Trophoblast cell (in vitro differentiated cells and primary cell): ENCODE measurements at places on chromosomes 7 and 10.

DNA sequence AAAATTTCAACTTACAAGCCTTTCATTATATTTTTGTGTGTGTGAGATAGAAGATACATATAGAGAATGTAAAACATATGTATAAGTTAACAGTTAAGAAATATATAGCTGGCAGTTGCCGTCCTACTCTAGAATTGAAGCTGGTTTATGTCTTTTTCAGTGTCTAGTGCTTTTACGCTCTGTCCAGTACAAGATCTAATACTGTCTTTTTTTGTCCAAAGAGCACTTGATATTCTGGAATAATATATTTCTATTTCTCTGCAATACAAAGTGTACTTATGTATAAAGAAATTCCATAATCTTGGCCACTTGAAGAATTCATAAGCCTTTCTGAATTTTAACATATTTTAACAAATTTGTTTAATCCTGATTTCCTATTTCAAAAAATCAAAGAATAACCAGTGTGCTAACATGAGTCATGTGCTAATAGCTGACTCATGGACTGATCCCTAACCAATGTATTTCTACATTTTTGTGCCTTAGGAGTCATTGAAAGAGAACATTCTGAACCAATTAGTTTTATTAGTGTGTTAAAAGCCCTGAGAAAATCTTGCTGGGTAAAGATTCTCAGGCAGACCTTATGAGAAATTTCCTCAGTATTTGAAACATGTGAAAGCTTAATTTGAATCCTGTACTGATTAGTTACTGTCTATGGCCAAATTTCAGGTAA lies 73.2 kb upstream of the CCAR1 start:
- DNase-seq, result peak; percentile 44

- no peak for DNase-seq
Observed at GRCh38 chr7:138926241-138926612, 55.0 kb downstream of the KIAA1549 start.

GRCh38 chr10:131168238-131168875 lies 143.2 kb downstream of the TCERG1L start:
- DNase-seq, result no peak

GRCh38 chr7:48035301-48035966 lies at the start of gene C7orf57:
Gene C7orf57 (plus strand): TSS chr7:48035543. CDS start chr7:48036309, 766 bp downstream.
- peak; percentile 93 for DNase-seq

DNA sequence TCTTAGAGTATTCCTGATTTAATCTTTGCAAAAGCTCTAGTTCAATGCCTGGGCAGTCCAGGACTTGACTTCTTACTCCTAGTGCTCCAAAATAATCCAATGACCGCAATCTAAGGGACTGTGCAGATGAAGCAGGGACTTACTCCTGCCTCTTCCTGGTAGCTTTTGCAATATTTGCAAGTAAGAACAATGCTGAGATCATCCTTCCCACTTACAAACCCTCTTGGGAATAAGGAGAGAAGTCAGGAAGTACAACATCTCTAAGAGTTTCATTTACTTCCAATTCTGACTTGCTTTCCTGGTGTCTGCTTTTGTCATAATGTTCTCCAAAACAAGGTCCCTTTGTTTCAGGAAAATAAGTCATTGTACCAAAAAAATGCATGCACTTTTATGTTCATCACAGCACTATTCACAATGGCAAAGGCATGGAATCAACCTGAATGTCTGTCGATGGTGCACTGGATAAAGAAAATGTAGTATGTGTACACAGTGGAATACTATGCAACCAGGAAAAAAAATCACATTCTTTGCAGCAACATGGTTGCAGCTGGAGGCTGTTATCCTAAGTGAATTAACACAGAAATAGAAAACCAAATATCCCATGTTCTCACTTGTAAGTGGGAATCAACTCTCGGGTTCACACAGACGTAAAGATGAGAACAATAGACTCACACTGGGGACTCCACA lies 7.1 kb upstream of the KCNMA1 start:
- DNase-seq, result no peak

- no peak for DNase-seq
Observed at GRCh38 chr7:57653262-57653830, 203.4 kb downstream of the ZNF716 start.

DNA sequence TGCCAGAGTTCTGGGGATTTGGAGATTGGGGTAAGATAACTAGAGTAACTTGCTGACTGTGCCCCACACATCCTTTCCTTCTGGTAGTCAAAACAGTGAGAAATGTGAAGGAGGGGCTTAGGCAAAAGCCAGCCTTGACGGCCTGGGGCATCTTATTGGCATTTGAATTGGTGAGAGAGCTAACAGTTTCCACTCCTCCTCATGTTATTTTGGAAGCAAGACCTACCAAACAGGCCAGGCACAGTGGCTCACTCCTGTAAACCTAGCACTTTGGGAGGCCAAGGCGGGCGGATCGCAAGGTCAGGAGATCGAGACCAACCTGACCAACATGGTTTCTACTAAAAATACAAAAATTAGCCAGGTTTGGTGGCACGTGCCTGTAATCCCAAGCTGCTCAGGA lies 596.6 kb downstream of the GRM8 start:
- DNase-seq, result no peak

DNA sequence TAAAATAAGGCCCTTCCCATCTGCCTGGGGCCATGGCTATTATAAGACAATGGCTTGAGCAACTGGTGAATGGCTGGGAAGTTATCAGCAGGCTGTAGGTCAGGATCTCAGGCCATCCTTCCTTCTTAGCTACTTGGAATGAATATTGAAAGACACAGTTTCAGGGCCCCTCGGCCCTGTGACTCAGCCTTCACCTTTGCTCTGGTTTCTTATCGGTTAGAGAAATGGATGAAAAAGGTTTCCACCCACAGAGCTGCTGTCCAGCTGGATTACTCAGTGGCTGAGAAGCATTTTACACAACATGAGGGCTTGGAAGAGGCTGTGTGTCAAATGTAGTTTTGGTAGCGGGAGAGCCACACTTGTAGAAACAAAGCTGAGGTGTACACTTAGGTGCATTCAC lies 9.4 kb downstream of the ACSL5 start:
- peak; percentile 99 for DNase-seq

DNA sequence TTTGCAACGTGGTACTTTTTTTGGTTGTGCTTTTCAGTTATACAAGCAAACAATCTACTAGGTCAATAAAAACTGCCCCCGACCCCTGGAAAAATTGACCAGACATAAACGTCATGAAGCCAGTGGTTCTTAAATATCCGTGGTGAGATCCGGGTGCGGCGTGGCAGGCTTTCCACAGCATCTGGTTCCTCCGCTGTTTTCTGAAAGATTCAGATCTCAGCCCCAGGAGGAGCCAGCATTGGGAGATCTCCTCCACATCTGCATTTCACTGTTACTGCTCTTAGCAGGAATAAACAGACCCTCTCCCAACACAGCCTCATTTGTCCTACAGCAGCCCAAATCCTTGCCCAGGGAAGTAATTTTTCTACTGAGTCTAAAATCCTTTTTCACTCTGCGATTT lies 664.3 kb upstream of the FOXK1 start:
- DNase-seq, result no peak
